ENCODE measurements at places on chromosomes 3 and 15. TPM values are rescaled to one million over a fixed set of nuclear protein-coding genes. Genes with fewer than 3 reads are reported as not detected.

- no peak for DNase-seq
- no peaks in the 10 kb centered on the region for H3K36me3 ChIP-seq
- no peak overlapping the region for H3K4me3 ChIP-seq
- no peaks in the 10 kb centered on the region for H3K27me3 ChIP-seq
- H3K4me1 ChIP-seq, result no peaks in the 10 kb centered on the region
- no peak overlapping the region for H3K27ac ChIP-seq
These were observed 28.7 kb downstream of the HDGFL3 start for GRCh38 chr15:83178869-83179325.

GRCh38 chr15:96851613-96852012, 521.1 kb downstream of the NR2F2 start:
- no peaks in the 10 kb centered on the region for H3K27me3 ChIP-seq
- no peaks in the 10 kb centered on the region for H3K36me3 ChIP-seq
- DNase-seq, result no peak
- H3K27ac ChIP-seq, result no peak overlapping the region
- H3K4me3 ChIP-seq, result no peak overlapping the region
- no peaks in the 10 kb centered on the region for H3K4me1 ChIP-seq

DNA sequence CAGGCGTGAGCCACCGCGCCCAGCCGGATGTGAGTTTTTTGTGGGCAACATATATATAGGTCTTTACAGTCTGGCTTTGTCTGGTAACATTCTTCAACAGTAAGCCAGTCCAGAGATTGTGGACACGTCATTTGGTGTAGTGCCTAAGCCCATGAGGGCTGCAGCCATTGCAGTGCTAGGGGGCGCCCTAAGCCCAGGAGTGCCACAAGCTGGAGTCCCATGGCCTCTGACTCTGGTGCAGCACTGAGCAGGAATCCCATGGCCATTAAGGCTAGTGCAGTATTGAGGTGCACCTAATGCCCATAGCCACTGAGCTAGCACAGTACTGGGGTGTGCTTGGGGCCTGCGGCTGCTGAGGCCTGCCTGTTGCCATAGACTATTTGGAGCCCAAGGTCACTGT, 136.4 kb upstream of the NDN start:
- H3K27ac ChIP-seq, result no peak overlapping the region
- H3K27me3 ChIP-seq, result no peaks in the 10 kb centered on the region
- H3K4me1 ChIP-seq, result no peaks in the 10 kb centered on the region
- no peak overlapping the region for H3K4me3 ChIP-seq
- H3K36me3 ChIP-seq, result no peaks in the 10 kb centered on the region
- DNase-seq, result peak; percentile 4

- peak overlapping the region; percentile 26 for H3K27ac ChIP-seq
- H3K36me3 ChIP-seq, result no peaks in the 10 kb centered on the region
- no peak for DNase-seq
- H3K27me3 ChIP-seq, result no peaks in the 10 kb centered on the region
- peaks cover 7% of the 10 kb centered on the region for H3K4me1 ChIP-seq
- no peak overlapping the region for H3K4me3 ChIP-seq
These were observed 14.3 kb downstream of the ABCC5 start for GRCh38 chr3:184003187-184003967.

DNA sequence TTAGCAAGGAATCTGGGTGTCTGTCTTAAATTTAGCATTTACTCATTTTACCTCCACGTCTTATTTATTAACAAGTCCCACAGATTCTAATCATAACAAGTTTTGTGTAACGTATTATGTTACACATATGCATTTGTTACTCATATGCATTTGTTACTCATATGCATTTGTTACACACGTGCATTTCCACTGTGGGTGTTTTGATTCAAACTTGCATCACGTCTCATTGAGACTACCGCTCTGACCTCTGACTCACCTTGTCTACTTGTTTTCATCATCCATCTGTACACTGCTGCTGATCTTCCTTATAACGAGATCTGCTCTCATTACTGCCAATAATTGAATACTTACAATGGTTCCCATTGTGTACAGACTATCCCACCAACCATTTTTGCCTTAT, 1141.4 kb downstream of the TBL1XR1 start:
- no peaks in the 10 kb centered on the region for H3K36me3 ChIP-seq
- no peaks in the 10 kb centered on the region for H3K27me3 ChIP-seq
- H3K4me1 ChIP-seq, result no peaks in the 10 kb centered on the region
- H3K27ac ChIP-seq, result no peak overlapping the region
- no peak for DNase-seq

DNA sequence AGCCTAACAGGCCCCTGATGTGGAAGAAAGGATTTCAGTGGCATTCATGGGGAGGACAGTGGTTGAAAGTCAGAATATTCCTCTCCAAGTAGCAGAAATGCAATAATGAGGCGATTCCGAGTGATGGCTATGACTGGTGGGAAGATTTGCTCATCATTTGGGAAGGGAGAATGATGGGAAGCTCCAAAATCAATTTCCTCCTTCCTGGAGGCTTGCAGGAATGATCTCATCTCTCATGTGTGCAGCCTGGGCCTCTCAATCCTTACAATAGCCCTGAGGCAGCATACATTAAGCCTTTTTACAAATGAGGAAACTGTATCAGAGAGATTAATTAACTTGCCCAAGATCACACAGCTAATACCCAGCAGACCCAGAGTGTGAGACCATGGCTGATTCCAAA, 58.7 kb downstream of the BOC start:
- peaks cover 4% of the 10 kb centered on the region for H3K27me3 ChIP-seq
- H3K36me3 ChIP-seq, result peaks cover 34% of the 10 kb centered on the region
- no peaks in the 10 kb centered on the region for H3K4me1 ChIP-seq
- DNase-seq, result no peak
- no peak overlapping the region for H3K4me3 ChIP-seq

DNA sequence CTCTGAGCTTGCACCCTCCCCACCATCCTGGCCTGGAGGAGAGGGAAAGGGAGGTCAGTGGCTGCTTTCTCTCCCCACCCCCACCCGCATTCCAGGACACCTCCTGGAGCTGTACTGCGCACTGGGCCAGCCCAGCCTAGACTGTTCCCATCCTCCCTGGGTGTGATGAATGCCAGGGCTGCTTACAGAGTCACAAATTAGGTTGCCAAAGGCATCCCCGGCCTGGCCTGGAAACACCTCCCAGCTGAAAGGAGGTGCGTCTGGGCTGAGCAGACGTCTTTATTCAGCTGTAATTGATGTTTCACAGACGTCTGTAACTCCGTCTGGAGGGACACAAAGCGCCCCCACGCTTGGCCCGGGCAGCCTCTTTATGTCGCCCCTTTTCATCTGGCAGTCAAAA, 47.6 kb downstream of the RHCG start:
- no peaks in the 10 kb centered on the region for H3K36me3 ChIP-seq
- H3K27me3 ChIP-seq, result peaks cover 38% of the 10 kb centered on the region
- DNase-seq, result no peak
- H3K27ac ChIP-seq, result no peak overlapping the region
- H3K4me1 ChIP-seq, result no peaks in the 10 kb centered on the region
- H3K4me3 ChIP-seq, result no peak overlapping the region

- no peak overlapping the region for H3K27ac ChIP-seq
- no peaks in the 10 kb centered on the region for H3K4me1 ChIP-seq
- H3K4me3 ChIP-seq, result no peak overlapping the region
- peaks cover 2% of the 10 kb centered on the region for H3K27me3 ChIP-seq
- DNase-seq, result no peak
- H3K36me3 ChIP-seq, result no peaks in the 10 kb centered on the region
These were observed 91.9 kb upstream of the PRR23C start for GRCh38 chr3:139136469-139137202.

DNA sequence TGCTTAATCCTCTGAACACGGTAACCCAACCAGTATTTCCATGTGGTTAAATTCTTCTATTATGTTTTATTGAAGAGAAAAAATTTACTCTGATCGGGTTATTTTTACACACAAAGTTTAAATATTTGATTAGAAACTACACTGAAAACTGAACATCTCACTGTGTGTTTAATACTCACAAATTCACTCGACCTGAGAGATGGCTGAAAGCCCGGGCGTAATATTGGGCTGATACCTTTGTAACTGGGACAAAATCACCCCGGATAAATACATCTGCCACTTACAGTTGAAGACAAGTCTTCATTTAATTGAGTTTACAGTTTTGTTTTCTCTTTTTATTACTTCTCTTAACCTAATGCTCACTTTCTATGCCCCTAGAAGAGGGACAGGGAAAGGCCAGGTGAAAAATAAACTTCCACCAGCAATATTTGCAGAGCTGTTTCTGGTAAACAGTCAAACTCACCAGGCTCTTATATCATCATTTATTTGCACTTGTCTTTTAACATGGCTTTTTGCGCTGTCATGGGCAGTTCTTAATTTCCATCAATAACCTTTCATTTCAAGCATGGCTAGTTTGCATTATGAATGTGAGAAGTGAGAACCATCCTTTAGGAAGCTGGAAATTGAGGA, 145.6 kb upstream of the TMCO5A start:
- H3K4me1 ChIP-seq, result no peaks in the 10 kb centered on the region
- DNase-seq, result no peak
- no peaks in the 10 kb centered on the region for H3K27me3 ChIP-seq

- no peaks in the 10 kb centered on the region for H3K4me1 ChIP-seq
- DNase-seq, result no peak
- H3K27me3 ChIP-seq, result no peaks in the 10 kb centered on the region
- H3K36me3 ChIP-seq, result no peaks in the 10 kb centered on the region
- H3K4me3 ChIP-seq, result no peak overlapping the region
- no peak overlapping the region for H3K27ac ChIP-seq
These were observed 81.7 kb downstream of the WNT5A start for GRCh38 chr3:55405436-55405835.

DNA sequence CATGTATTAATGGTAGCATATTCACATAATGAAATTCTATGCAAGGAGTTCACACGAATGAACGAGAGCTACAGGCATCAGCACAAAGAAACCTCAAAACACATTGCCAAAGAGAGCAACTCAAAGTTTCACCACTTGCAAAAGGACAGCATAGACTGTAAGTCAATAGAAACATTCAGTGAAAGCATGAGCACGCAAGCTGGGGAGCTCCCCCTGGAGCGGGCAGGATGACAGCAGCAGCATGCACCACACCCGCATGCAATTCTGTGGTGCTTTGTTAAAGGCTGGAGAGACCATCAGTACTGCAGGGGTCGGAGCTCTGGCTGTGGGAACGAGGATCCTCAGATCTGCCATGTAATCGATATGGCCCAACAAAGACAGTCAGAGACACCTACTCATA, 18.7 kb downstream of the OCA2 start:
- H3K36me3 ChIP-seq, result no peaks in the 10 kb centered on the region
- H3K4me1 ChIP-seq, result peaks cover 20% of the 10 kb centered on the region
- H3K4me3 ChIP-seq, result no peak overlapping the region
- no peak overlapping the region for H3K27ac ChIP-seq

- no peak overlapping the region for H3K27ac ChIP-seq
- H3K4me1 ChIP-seq, result no peaks in the 10 kb centered on the region
- no peaks in the 10 kb centered on the region for H3K27me3 ChIP-seq
- no peak for DNase-seq
- H3K36me3 ChIP-seq, result no peaks in the 10 kb centered on the region
These were observed 282.6 kb downstream of the KLF13 start for GRCh38 chr15:31609258-31609681.

GRCh38 chr3:71358243-71358642, 225.3 kb downstream of the FOXP1 start:
- H3K27me3 ChIP-seq, result no peaks in the 10 kb centered on the region
- H3K4me3 ChIP-seq, result no peak overlapping the region
- H3K27ac ChIP-seq, result no peak overlapping the region
- peaks cover 5% of the 10 kb centered on the region for H3K36me3 ChIP-seq

- H3K36me3 ChIP-seq, result no peaks in the 10 kb centered on the region
- H3K27me3 ChIP-seq, result peaks cover 3% of the 10 kb centered on the region
- no peaks in the 10 kb centered on the region for H3K4me1 ChIP-seq
- H3K27ac ChIP-seq, result no peak overlapping the region
These were observed 94.2 kb downstream of the PLXNA1 start for GRCh38 chr3:127077068-127077467.

GRCh38 chr3:40901796-40902195, 297.5 kb upstream of the CTNNB1 start:
- no peaks in the 10 kb centered on the region for H3K27me3 ChIP-seq
- DNase-seq, result no peak
- no peaks in the 10 kb centered on the region for H3K4me1 ChIP-seq

GRCh38 chr15:31517711-31518110, 191.1 kb downstream of the KLF13 start:
- no peaks in the 10 kb centered on the region for H3K36me3 ChIP-seq
- H3K4me1 ChIP-seq, result no peaks in the 10 kb centered on the region
- H3K27me3 ChIP-seq, result no peaks in the 10 kb centered on the region
- no peak overlapping the region for H3K4me3 ChIP-seq

- H3K36me3 ChIP-seq, result no peaks in the 10 kb centered on the region
- H3K27ac ChIP-seq, result no peak overlapping the region
- peaks cover 5% of the 10 kb centered on the region for H3K27me3 ChIP-seq
- no peak overlapping the region for H3K4me3 ChIP-seq
These were observed 28.6 kb upstream of the CYP11A1 start for GRCh38 chr15:74396146-74396438.

DNA sequence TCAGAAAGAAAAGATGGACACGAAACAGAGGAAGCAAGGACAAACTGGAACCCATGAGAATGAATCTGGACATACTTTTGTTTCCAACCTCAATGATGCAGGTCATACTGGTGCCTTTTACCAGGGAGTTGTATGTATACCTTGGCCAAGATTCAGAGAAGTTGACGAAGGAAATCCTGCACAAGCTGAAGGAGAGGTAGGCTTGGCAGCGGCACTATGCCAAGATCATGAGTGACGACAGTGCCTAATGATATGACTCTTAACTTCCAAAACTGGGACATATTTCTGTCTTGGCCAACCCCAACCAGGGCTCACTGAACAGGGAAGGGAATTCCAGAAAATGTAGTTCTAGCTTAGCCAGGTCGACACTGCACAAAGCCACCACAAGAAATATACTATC, 149.2 kb upstream of the SLCO3A1 start:
- H3K27me3 ChIP-seq, result peaks cover 12% of the 10 kb centered on the region
- no peak overlapping the region for H3K27ac ChIP-seq
- DNase-seq, result no peak
- H3K4me1 ChIP-seq, result no peaks in the 10 kb centered on the region
- no peak overlapping the region for H3K4me3 ChIP-seq

DNA sequence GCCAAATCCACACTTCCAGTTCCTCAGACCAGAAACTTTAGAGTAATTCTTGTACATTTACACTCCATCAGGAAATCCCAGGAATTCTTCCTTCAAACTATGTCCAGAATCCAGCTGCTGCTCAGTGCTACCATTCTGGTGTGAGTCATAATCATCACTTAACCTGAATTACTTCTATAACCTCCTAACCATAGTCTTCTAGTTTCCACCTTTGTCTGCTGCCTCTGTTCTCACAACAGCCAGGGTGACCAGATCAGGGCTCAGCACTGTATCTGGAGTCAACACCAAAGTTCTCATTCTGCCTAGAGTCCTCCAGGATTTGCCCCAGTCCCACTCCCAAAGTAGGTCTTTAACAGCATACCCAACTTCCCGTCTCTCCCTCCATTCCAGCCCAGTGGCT, 3.4 kb downstream of the CLDND1 start:
- peaks cover 3% of the 10 kb centered on the region for H3K4me1 ChIP-seq
- H3K27me3 ChIP-seq, result no peaks in the 10 kb centered on the region
- DNase-seq, result no peak

C15orf39 gene
- polyA plus RNA-seq, result 17.6 TPM

AMIGO3 gene
- 1.3 TPM for polyA plus RNA-seq

GP5 gene
- polyA plus RNA-seq, result 0.33 TPM

SUCNR1 gene
- polyA plus RNA-seq, result 0.69 TPM

RAD54L2 gene
- polyA plus RNA-seq, result 9.7 TPM

LARP6 gene
- 6.2 TPM for polyA plus RNA-seq

RGMA gene
- 12.5 TPM for polyA plus RNA-seq

GOLGA8K gene
- polyA plus RNA-seq, result 1.6 TPM
